NCI-H446 treated with DMSO at 0.1 percent for 48 hours (cell line): ENCODE measurements at places on chromosomes 3 and 15.

GRCh38 chr15:99450896-99451358 is 114.9 kb upstream of the MEF2A start:
- no peak for DNase-seq

DNA sequence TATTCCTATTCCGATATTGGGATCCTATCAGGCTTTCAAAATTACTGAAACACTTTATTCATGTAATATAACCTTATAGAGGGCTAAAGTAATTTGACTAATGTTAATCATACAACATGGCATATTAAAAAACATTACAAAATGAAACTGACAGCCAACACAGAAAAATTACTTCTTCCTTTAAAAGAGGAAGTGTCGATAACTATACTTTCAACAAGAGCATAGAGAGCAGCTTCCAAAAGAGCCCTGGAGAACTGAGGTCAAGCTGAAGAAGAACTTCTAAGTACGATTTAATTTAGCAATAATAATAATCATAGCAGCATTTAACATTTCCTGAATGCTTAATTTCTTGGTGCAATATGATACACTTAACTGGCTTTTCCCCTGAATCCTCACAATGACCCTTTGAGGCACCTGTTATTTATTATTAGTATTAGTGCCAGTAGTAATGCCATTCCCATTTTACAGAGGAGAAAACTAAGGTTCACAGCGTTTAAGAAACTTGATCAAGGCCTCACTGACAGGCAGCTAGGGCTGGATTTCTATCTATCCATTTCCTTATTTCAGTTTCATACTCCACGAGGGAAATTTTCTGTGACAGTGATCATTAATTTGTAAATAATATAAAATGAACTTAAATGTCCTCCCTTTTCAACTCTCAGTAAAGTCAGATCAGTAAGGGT is 181.6 kb downstream of the CFAP20DC start:
- no peak for DNase-seq

- DNase-seq: no peak
Measured at GRCh38 chr3:174132421-174133042, 726.6 kb upstream of the NAALADL2 start.

DNA sequence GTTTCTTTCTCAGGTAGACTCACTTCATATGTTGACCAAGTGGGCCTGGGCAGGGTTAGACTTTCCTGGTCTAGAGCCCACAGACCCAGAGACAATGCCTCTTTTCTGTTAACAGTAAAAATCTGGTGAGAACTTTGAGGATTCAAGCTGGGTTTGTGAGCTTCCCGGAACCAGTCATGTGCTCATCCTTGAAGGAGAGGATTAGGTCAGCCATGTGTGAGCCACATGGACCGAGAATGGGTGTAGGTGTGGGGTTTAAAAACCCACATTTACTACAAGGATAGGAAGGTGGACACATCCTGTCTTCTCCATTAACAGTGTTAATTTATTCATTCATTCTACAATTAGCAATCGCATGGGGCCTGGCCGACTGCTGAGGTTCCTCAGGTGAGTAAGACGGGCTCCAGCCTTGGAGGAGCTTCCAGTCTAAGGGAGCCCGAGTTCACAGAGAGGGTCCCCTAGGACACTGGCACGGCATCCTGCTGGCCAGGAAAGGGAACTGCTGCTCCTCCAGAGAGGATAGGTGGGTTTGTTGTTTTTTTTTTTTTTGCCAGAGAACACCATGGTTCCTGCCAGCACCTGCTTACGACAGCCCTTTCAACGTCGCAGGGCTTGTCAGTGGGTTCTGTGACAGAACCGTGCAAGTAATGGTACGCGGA is 69.0 kb downstream of the SQOR start:
- no peak for DNase-seq

- DNase-seq: peak; percentile 21
Measured at GRCh38 chr15:43932907-43933306, 106.1 kb downstream of the WDR76 start.

- no peak for DNase-seq
Measured at GRCh38 chr3:26719134-26719533, 96.6 kb downstream of the LRRC3B start.

- peak; percentile 88 for DNase-seq
Measured at GRCh38 chr15:91790836-91791235, 62.7 kb upstream of the SLCO3A1 start.

GRCh38 chr3:56364665-56365064 is 103.6 kb downstream of the ERC2 start:
- DNase-seq: no peak

- DNase-seq: no peak
Measured at GRCh38 chr3:119531151-119531550, 28.3 kb downstream of the CD80 start.

DNA sequence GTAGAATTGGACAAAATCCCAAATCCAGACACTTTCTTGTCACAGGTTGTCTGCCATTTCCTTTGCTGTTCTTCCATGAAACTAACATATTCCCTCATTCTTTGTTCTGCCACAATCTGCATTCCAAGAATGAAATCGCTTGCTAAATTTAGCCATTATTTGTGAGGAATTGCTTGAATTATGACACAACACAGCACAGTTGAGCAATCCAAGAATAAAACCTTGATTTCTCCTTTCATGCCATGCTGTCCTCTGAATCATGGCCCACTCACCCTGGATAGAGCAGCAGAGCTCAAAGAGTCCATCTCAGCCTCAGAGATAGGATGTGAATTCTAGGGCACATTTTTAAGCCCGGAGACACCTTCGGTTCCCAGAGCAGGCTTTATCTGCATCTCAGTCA is 35.2 kb upstream of the GREM1 start:
- no peak for DNase-seq

GRCh38 chr3:128083396-128083795 is 31.2 kb downstream of the SEC61A1 start:
- DNase-seq: no peak

DNA sequence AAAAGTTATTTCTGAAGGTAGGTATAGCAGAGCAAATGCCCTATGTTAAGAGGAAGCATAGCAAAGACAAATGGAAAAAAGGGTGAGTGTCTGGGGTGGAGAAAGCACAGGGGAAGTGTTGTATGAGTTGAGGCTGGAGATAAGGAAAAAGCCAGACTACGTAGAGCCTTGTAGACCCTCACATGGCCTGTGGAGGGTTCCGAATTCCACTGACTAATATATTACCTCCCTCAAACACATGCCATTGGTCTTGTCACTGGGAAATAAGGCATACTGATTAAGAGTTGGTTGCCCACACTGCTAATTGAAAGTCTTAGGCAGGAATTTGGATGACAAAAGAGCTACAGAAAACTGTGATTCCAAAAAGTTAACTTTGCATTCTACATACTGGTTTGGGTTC is 65.2 kb downstream of the TRAT1 start:
- DNase-seq: no peak

- peak; percentile 57 for DNase-seq
Measured at GRCh38 chr15:74497584-74497983, 36.6 kb upstream of the UBL7 start.

DNA sequence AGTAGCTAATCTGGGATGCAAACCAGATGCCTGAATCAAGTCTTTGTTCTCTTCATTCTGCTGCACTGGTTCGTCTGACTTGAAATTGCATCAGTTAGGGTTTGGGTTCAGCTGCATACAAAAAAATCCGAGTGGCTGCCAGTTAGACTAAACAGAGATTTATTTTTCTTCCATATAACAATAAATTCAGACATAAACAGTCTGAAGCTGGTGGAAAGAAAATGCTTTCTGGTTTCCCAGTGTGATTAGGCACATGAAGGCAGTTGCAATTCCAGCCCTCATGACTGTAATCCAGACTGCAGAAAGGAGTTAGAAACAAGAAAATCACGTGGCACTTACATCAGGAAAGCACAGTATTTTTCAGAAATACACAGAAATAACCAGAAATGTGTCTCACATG is 930.7 kb downstream of the MCTP2 start:
- no peak for DNase-seq

DNA sequence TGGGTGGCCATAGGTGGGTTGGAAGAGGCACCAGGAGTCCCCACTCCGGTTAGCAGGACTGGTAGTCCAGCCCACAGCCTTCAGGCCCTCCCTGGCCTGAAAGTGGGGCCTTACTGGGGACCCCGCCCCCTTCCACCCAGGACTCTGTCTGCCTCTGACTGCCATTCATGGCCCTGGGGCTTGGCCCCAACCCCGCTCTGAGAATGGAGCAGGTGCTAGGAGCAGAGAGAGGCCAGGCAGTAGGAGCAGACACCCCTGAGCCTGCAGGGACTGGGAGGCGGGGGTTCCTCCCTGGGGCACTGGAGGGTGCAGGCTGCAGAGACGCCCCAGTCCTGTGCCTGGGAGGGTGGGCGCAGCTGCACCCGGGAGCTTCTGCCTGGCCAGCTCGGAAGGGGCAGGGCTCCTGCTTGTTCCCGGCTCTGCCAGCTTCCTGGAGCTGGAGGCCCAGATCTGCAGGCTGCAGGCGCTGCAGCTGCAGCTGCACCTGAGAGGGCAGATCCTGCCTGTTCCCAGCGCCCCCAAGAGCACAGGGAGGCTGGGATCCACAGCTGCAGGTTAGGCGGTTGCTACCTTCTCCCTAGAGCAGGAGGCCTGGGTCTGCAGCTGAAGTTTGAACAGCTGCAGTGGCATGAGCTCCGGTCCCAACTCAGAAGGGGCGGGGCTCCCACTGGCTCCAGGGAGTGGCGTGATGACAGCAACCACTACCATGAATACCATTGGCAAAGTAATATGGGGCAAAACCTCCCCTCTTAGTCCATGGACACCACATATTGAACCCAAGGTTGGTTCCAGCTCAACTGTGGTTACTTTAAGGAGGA is 194.7 kb downstream of the SQOR start:
- DNase-seq: no peak

- DNase-seq: no peak
Measured at GRCh38 chr3:71850654-71851053, 65.7 kb upstream of the PROK2 start.
